ENCODE measurements at places on chromosomes 6 and 20.

DNA sequence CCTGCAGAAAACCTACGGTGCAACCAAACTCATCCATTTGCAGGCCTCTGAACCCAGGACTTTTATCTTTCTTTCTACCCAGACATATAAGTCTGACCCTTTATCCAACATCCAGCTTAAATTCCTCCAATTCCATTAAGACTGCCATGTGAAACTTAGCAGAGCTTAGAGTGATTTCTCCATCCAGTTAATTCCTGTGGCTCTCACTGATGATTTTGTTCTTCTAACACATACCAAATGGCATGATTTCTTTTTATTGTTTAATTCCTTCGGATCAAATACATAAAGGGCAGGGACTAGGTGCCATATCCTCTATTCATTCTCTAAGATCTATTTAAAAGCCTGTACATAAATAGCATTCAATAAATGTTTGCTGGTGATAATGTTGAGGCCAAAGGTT is 92.9 kb downstream of the TASP1 start:
- no peak for DNase-seq

GRCh38 chr6:151445482-151445881 is 6.4 kb downstream of the RMND1 start:
- no peak for DNase-seq

GRCh38 chr20:57283860-57284259 is 17.4 kb upstream of the BMP7 start:
- no peak for DNase-seq

DNA sequence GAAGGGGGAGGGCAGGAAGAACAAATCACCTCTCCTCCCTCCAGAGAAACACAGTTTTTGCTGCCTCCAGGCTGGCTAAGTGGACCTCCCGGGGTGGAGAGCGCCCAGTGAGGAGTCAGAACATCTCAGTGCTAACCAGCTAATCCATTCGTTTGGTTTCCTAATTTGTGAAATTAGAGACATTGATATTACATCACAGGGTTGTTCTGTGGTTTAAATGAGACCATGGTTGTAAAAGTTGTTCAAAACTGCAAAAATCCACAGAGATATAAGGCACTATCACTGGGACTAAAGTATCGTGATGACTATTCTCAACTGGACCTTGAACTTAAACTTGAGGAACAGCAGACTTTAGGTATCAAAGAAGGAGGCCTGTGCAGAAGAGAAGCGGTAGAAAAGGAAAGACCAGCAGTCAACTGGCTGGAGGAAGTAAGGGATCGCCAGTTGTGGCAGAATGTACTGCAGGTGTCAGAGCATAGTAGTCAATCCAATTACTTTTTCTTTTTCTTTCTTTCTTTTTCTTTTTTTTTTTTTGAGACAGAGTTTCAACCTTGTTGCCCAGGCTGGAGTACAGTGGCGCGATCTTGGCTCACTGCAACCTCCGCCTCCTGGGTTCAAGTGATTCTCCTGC is 33.9 kb downstream of the RIPOR2 start:
- no peak for DNase-seq

DNA sequence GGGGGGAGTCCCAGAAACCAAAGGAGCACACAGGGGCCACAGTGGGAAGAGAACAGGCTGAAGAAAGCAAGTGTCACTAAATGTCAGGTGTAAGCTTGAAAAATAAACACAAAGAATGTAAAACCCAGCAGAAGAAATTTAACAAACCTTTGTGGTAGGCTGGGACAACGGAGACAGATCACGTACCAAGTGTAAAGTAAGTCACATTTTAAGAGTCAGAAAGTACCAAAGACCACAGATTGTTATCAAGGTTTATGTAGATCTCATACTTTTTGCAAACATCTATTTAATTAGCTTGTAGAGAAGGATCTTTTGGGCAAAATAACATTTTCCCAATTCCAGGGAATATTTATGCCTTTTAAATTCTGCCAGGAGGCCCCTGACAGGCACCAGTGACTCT is 1.6 kb downstream of the CLIC5 start:
- no peak for DNase-seq

DNA sequence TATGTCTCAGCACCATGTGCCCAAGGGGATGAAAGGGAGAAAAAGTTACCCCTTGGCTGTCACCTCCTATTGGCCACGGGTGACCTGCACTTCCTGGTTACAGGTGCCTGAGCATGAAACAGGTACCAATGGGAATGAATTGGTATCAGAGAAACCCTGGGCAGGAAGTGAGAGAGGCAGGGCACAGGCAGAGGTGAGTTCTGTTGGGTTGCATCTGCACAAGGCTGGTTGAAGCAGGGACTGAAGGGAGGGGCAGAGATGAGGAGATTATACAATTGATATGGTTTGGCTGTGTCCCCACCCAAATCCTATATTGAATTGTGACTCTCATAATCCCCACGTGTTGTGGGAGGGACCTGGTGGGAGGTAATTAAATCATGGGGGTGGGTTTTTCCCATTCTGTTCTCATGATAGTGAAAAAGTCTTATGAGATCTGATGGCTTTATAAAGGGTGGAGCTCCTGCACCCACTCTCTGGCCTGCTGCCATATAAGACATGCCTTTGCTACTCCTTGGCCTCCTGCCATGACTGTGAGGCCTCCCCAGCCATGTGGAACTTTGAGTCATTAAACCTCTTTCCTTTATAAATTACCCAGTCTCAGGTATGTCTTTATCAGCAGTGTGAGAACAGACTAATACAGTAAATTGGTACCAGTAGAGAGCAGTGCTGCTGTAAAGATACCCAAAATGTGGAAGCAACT is 291.8 kb downstream of the LRFN2 start:
- no peak for DNase-seq

GRCh38 chr6:79115553-79116182 is 37.6 kb upstream of the PHIP start:
- DNase-seq: no peak

DNA sequence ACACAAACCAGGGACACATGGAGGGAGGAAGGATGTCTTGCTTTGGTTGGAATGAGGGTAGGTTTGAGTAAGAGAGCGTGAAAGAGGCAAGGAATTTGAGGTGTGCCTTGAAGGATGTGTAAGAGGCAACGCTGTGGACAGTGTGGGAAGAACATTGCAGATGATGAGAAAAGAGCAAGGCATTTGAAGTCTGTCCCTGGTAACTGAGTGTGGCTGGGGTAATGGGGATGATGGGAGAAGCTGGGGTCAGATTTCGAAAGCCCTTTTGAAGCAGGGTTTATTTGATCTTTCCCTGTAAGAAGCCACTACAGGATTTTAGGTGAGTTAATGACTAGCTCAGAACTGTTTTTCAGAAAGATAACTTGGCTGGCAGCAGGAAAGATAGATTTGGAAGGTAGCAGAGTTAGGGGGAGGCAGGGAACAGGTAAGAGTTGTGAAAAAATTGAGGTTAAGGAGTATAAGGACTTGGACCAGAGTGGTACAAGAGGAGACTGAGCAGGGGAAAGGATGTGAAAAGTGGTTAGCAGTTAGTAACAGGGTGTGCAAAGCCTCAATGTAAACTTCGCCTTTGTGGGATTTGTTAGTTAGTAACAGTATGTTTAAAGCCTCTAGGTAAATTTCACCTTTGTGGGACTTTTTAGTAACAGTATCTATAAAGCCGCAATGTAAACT is 17.7 kb downstream of the UTRN start:
- DNase-seq: peak; percentile 58
